ENCODE measurements at places on chromosomes 11 and 22. TPM values are rescaled to one million over a fixed set of nuclear protein-coding genes. Genes with fewer than 3 reads are reported as not detected.
A peak's percentile ranks its signal among the peaks of the same experiment; 100 is the strongest.

DNA sequence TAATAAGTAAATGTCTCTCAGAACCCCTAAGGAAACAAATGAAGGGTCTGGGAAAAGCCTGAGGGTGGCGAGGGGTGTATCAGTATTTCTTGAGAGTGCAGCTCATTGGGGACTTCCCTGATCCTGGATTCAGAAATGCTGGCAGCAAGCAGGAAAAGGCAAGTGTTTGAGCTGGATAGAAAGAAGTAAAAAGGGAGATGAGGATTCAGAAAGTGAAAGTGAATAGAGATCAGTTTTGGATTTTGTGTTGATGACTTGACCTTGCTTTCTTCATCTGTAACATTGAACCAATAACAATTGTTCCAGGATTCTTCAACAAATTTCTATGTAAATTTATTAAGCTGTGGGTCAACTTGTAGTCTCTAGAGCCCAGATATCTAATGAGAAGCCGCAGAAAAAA lies 66.9 kb upstream of the CTSC start:
- no peak for DNase-seq

GRCh38 chr11:3109921-3110706 lies 52.9 kb upstream of the CARS1 start:
- DNase-seq, result peak; percentile 63

GRCh38 chr22:46299101-46299500 lies 2.4 kb downstream of the GTSE1 start:
- no peak for DNase-seq

Gene OR56A1
- not detected for total RNA-seq

Gene DDX10
- 113 TPM for total RNA-seq

Gene OR8G1
- not detected for total RNA-seq

Gene LMF2
- 50.9 TPM for total RNA-seq

Gene FBLN1
- total RNA-seq, result 69.0 TPM

Gene POU2AF2
- not detected for total RNA-seq

Gene SLC22A9
- not detected for total RNA-seq

Gene C22orf23
- total RNA-seq, result not detected
